Activated T-cell treated with anti-CD3 and anti-CD28 coated beads, Interleukin-2, amount 50 U/mL, for 1 hour (primary cell): ENCODE measurements at places on chromosomes 11 and 22.

DNA sequence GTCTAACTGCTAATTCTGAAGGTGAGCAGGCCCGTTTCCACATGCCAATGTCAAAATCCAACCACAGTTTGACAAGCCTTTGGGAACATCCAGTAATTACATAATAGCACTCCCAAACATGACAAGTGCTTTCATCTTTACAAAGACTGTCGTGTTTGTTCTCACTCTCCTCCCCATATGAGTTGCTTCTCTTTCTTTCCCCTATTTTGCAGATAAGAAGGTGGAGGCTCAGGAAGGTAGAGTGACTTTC is 55.9 kb upstream of the CD44 start:
- DNase-seq, result no peak

DNA sequence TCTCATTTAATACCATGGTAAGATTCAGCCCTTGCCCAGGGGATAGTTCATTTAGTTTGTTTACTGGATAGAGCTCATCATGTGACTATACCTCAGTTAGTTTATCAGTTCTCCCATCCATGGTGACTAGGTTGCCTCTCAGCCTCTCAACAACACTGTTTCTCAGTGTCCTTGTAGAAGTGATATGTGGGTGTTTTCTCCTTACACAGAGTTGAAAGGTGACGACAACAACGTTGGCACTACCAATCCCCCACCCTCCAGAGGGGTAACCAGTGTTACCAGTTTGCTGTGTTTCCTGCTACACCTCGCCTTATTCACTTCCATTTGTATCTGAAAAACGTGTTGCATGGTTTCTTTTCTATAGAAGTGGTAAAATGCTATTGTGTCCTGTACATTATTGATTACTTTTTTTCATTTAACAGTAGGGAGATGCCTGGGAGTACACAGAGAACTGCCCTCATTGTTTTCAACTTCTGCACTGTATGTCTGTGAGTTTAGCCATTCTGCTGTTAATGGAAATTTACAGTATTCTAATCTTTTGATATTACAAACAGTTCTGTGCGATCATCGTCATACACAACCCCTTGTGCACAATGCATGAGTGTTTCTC is 11.6 kb downstream of the NEAT1 start:
- DNase-seq, result no peak

GRCh38 chr11:33063326-33063881 is 24.0 kb downstream of the TCP11L1 start:
- no peak for DNase-seq

DNA sequence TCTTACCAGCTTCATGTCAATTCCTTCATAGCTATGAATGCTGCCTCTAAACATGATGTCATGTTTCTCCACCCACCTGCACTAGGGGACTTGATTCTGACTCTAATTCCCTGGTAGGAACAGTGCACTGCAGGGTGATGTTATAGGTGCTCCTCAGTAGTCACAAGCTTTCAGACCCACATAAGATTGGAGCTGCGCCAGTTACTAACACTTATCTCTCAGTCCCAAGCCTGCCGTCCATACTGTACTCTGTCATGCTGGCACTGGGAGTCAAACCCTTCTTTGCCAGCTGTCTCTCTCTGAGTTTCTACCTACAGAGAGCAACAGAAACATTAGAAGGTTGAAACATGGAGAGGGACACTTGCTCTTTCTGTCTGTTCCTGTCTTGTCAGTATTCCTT is 5.5 kb downstream of the OR56A1 start:
- no peak for DNase-seq

- DNase-seq, result no peak
Observed at GRCh38 chr11:70519117-70519516, 120.8 kb downstream of the CTTN start.

GRCh38 chr11:59728913-59729312 is 15.3 kb upstream of the OR10V1 start:
- no peak for DNase-seq
